ENCODE measurements at places on chromosomes 13 and 19.

GRCh38 chr19:3533563-3534216, 5.3 kb upstream of the TEKTIP1 start:
- no peak for DNase-seq

GRCh38 chr19:16127080-16127479, 15.4 kb downstream of the RAB8A start:
- no peak for DNase-seq

GRCh38 chr13:31629085-31629780, 110.1 kb upstream of the RXFP2 start:
- DNase-seq = no peak

DNA sequence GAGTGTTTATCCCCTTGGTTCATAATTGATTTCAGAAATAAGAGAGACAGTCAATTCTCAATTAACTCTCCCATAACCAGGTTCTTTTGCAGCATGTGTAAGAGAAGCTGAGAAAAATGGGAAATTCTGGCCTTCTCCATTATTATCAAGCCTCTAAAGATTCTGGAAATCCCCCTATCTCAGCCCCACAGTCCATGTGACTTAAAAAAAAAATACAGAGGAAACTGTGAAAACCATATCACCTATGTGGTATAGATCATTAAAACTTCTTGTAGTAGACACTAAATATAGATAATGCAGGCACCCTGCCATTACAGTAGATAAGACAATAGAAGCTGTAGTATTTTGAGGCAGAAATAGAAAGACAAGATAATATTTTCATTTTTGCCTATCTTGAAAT, 34.3 kb upstream of the SOHLH2 start:
- no peak for DNase-seq

All from stimulated activated CD4-positive, alpha-beta T cell treated with anti-CD3 and anti-CD28 coated beads, Interleukin-1b, Interleukin-23, amount 100 ng/mL, for 1 hour (primary cell).